ENCODE measurements at places on chromosomes 4 and X.

GRCh38 chr4:165208741-165209388 is 1.5 kb downstream of the KLHL2 start:
- no peak for DNase-seq

GRCh38 chr4:93501946-93502345 is 326.6 kb upstream of the ATOH1 start:
- no peak for DNase-seq

DNA sequence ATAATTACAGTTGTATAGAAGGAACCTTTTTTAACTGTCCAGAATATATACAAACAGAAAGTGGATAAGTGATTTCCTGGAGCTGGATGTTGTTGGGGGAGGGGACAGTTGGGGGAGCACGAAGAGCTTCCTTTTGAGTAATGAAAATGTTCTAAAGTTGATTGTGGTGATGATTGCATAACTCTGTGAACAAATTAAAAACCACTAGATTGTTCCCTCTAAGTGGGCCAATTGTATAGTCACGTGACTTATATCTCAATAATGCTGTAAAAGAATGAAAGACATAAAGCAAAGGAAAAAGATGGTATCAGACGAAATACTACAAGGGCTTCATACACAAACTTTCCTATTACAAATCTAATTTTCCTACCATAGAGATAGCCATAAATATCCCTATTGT is 2.7 kb downstream of the CT55 start:
- no peak for DNase-seq

GRCh38 chr4:12889054-12889453 is 595.1 kb downstream of the RAB28 start:
- no peak for DNase-seq

DNA sequence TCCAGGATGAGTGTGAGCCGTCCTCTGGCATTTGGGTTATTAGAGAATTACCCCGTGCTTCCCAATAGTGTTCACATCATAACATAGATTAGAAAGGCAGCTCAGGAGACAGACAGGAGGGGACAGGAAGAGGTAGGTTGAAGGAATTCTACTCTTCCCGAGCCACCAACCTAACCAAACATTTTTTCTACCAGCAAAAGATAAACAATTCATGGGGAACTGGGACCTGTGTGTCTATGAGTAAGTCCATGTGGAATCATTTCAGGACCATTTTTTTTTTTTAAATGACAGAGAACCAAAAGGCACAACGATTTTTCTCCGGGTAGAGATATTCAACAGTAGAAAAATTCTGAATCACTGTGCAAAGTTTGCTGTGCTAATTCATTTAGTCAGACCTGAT is 174.2 kb upstream of the ETNPPL start:
- DNase-seq, result no peak

GRCh38 chr4:150746156-150746555 is 164.2 kb downstream of the MAB21L2 start:
- no peak for DNase-seq

DNA sequence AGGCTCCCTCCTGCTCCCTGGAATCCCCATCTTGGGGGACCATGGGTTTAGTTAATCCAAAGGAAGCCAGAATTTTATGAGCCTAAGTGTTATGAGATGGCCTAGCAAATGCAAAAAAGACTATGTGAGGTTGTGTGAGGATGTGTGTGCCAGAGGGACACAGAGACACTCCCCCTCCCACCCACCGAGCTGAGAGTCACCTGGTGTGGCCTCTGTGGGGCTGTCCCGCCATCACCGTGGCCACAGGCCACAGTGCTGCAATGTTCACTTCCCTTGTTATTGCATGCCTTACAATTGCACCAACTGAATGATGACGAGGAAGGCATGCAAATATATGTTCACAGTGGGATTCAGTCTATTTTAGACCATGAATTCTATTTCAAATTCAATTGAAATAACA is 601 bp upstream of the FGFBP2 start:
- DNase-seq, result no peak

DNA sequence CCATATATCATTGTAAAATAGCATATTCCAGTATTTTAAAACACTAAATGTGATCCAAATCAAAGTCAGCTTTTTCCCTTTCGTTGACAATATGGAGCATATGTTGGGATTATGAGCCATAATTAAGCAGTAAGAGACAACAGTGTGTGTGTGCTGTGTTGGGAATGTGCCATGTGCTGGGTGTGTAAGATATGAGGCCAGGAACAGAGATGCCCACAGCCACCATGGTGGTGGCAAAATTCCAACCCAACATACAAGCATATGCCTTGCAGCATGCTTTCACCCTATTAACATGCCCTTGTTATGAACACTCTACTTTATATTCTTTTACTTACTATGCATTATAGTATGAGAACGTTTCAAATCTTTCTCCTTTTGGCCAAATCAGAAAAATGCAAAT is 1560.4 kb upstream of the TENM3 start:
- no peak for DNase-seq

- no peak for DNase-seq
Measured at GRCh38 chr4:10694828-10695209, 10.3 kb upstream of the CLNK start.

- DNase-seq, result no peak
Measured at GRCh38 chrX:101764538-101764937, 104.9 kb upstream of the ARMCX2 start.

GRCh38 chr4:139851639-139852038 is 186.0 kb downstream of the MGST2 start:
- DNase-seq, result no peak

- no peak for DNase-seq
Measured at GRCh38 chr4:139834226-139834662, 168.6 kb downstream of the MGST2 start.

DNA sequence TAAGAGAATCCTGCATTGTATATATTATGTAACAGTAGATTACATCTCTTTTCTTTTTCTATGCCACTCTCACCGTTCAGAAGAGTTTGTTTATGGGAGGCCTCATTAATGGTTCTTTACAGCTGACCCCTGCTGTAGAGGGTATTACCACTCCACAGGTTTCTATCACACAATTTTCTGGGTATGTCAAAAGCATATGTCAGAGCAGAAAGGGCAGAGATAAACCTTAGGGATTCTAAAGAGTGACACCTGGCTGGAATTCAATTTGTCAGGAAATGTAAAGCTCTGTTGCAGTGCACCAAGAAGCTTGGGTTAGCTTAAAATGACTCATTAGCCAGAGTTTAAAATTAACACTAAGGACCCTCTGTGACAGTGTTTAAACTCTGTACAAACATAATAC is 658.7 kb downstream of the PCDH18 start:
- no peak for DNase-seq

- no peak for DNase-seq
Measured at GRCh38 chr4:169092889-169093522, 83.0 kb upstream of the CBR4 start.

- no peak for DNase-seq
Measured at GRCh38 chr4:163392328-163392727, 48.6 kb downstream of the NPY5R start.

DNA sequence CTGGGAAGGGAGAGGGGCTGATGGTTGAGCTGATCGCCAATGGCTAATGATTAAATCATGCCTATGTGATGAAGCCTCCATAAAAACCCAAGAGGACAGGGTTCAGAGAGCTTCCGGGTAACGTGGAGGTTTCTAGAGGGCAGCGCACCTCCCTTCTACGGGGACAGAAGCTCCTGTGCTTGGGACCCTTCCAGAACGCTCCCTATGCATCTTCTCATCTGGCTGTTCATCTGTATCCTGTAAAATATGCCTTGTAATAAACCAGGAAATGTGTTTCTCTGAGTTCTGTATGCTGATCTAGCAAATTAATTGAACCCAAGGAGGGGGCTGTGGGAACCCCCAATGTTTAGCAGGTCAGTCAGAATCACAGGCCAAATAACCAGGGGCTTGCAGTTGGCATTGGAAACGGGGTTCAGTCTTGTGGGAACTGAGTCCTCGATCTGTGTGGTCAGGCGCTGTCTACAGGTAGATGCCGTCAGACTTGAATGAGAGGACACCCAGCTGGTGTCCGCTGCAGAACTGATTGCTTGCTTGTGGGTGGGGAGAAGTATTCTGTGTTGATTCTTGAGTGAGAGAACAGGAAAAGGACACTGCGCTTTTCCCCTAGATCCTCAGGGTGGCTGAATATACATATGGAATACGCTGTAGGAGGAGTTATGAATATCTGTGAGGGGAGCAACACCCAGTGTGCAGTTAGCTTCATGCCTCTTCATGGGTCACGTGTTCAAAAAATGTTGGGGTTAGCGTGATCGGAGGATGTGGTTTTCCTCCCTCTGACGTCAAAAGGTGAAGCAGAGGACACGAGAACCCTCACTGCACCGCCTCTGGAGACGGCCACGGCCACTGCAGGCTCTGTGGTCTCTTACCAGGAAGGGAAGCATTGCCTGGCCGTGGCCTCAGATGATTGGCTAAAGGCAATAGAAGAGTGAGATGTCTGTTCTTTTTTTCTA is 29.2 kb downstream of the HTT-AS start:
- no peak for DNase-seq

DNA sequence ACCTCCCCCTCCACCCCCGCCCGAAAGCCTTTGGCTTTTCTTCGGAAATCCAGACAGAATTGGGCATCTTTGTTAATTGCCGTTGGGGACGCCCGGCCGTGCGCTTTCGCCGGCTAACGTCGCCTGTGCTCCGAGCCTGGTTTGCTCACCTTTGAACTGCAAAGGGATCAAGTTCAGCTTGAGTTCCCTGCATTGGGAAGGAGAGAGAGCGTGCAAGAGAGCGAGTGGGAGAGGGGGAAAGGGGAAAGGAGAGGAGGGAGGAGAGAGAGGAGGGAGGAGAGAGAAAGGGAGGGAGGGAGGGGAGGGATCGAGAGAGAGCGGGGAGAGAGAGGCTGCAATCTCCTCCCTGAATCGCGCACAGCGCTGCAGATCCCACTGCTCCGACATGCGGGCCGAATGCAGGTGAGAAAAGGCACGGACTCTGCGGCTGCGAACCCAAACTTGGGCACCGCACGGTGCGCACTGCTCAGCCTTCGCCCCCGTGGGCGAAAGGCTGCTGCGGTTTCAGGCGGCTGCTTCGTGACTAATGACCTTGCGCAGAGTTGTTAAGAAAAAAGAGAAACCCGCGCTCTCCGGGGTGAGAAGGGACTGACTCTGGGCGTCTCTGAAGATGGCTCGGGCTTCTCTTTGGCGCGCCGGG is at the start of gene PCDH7:
PCDH7 (plus strand) TSS at position 349 of the 640 bp plus-strand sequence. CDS start 1,054 bp downstream, outside the sequence.
- DNase-seq, result no peak

GRCh38 chrX:32774966-32775365 is 436.4 kb downstream of the DMD start:
- no peak for DNase-seq

GRCh38 chr4:152360045-152360410 is 175.9 kb downstream of the FBXW7 start:
- DNase-seq, result no peak

- no peak for DNase-seq
Measured at GRCh38 chr4:99855678-99856077, 38.5 kb downstream of the LAMTOR3 start.

DNA sequence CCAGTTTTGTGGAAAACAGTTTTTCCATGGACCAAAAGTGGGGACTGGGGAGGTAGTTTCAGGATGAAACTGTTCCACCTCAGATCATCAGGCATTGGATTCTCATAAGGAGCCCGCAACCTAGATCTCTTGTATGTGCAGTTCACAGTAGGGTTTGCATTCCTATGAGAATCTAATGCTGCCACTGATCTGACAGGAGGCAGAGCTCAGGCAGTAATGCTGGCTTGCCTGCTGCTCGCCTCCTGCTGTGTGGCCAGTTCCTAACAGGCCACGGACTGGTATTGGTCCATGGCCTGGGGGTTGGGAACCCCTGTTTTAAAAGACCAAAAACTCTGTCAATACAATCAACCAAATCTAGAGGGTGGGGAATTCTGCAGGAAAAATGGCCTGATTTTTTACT is 100.0 kb upstream of the EOLA2 start:
- no peak for DNase-seq

DNA sequence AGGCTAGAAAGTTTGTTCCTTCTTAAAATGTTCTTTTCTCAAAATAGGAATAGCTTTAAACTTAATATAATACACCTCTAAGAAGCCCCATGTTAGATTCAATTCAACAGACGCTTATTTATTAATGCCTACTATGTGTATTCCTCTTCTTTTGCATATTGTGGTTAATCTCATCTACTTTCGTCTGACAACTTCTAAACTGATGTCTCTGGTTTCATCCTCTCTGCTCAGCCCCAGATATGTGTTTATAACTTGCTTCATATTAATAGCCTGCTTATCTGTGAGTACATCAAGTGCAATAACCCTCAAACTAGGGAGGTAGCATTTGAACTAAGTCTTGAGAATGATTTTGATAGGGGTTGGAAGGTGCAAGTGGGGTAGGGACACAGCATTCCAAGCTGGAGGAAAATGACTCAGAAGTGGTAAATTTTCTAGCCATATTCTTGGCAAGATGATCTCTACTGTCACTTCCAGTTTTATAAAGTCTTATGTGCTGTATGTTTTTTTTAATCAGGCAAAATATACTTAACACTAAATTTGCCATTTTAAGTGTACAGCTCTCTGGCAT is 37.0 kb downstream of the STK26 start:
- DNase-seq, result no peak

DNA sequence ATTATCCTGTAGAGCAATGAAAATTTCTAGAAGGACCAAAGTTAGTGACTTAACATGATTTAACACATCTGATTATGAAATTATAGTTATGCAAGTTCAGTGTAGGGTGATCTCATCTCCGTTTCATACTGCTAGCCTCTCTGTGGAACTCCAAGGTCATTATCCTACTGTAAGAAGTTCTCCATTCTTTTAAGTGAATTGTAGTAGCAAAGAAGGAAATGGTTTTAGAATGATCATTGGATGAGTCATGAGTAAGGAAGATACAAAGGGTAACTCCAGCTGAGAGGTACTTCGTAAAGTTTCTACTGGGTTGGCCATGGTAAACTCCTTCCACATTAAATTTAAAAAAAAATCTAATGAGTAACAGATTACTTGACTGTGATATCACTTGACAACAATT is 215.0 kb upstream of the GIMD1 start:
- no peak for DNase-seq

GRCh38 chr4:119238068-119238722 is 25.7 kb downstream of the USP53 start:
- no peak for DNase-seq

GRCh38 chrX:132071254-132071653 is 48.2 kb downstream of the STK26 start:
- DNase-seq, result no peak

- no peak for DNase-seq
Measured at GRCh38 chrX:136204571-136204970, 46.6 kb downstream of the MAP7D3 start.

- DNase-seq, result no peak
Measured at GRCh38 chrX:69173906-69174305, 8.7 kb upstream of the PJA1 start.

GRCh38 chr4:108109997-108110416 is 58.7 kb downstream of the LEF1 start:
- no peak for DNase-seq

Data from cortex of kidney (tissue), 1 donor.